ENCODE measurements at places on chromosomes 12 and 14.
A peak's percentile ranks its signal among the peaks of the same experiment; 100 is the strongest.

DNA sequence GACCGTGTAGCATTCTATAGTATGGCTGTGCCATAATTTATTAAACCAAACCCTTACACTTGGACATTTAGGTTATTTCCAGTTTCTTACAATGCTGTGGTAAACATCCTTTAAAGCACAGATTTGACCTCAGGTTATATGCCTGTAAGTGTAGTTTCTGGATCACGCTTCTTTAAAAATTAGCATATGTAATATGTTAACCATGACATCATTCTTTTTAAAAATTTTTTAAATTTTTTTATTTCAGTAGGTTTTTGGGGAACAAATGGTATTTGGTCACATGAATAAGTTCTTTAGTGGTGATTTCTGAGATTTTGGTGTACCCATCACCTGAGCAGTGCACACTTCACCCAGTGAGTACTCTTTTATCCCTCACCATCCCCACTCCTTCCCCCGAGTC is 18.3 kb downstream of the SAMD4A start:
- no peak for DNase-seq

DNA sequence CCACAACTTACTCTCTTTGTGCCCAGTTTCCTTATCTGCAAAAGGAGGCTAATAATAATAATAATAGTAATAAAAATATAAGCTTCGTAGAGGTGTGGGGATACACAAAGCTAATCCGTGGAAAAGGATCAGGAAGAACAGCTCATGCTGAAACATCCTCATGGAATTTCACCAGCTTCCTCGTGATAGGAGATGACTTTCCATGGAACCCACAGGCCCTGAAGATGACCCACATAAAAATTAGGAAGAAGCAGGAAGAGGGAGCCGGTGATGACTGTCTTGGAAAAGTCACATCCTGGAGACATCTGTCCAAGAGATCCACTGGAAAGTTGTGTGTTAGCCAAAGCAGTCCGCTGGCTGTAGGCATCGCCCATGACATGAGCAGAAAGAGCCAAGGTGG is 31.9 kb upstream of the FZD10 start:
- DNase-seq: no peak

DNA sequence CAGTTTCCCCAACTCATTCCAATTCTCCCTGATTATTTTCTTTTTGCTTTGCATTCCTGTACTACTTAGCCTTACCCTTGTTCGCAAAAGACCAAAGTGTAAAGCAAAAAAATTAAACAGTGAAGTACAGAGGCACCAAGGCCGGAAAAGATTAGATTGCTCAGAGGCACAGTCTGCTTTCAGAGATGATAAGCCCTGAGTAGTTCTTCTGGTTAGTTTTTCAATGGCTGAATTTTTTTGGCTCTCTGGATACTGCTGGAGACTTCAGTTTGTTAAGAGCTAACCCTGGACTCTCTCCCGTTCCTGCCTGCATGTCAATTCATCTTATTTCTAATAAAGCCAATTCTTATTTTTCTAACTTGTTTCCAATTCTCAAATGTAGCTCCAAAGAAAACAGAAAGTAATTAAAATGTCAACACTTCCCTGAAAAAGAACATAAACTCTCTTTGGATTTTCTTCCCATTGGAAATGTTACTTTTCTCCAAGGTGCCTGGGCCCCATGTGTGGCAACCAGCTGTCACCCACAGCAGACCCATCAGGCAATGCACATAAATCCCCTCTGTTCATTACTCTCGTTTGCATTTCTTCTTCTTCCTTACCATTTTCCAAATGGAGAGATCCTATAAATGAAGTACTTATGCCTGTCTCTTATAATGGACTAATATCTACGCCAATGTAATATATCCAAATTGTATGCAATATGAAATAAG is 142.8 kb downstream of the BTG1 start:
- no peak for DNase-seq

DNA sequence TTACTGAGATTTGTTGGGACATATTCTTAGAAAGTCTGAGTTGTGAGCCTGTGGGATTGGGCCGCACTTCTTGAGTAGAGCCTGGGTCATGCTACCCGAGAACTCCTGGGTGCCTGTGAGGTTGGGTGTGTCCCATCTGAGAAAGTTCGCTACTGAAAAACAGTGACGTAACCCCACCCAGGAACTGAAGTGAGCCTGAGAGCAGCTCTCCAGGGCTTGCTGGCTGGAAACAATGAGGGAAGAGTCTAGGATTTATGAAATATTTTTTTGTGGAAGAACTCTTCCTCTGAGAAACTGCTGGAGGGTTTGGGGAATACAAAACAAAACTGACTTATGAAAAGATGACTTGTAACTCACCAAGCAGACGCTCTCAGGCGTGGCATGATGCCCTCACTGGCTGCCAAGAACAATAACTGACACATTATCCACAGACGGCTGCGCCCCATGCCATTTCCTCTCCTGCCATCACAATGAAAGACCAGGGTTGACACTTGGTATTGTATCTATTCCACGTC is 69.2 kb downstream of the RASSF3 start:
- peak; percentile 59 for DNase-seq

GRCh38 chr14:105840266-105841021 is 314.1 kb downstream of the TMEM121 start:
- no peak for DNase-seq

DNA sequence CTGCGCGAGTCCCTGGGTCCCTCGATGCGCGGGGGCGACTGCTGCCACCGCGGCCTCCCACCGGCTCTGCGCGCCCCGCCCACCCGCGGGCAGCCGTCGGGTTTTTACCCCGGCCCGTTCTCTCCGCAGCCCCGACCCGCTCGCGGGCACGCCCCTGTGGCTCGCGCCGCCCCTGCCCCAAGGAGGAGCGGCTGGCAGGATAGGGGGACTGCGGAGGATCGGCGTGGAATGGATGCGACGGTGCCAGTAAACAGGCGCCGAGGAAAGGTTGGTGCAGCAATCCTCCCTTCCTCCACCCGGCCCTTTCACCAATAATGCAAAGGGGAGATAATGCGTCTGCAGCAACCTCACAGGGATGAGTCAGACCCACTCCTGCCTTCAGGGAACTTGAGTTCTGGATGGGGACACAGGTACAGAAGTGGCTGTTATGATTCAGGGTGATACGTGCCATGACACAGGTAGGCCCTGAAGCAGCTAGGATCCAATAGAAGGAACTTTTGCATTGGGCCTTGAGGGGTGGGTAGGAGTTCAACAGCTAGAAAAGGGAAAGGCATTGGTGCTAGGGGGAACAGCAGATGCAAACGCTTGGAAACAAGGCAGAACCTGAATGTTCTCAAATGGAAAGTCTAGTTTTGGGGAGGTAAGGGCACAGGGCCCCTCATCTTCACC is 554 bp upstream of the DEGS2 start:
- no peak for DNase-seq

DNA sequence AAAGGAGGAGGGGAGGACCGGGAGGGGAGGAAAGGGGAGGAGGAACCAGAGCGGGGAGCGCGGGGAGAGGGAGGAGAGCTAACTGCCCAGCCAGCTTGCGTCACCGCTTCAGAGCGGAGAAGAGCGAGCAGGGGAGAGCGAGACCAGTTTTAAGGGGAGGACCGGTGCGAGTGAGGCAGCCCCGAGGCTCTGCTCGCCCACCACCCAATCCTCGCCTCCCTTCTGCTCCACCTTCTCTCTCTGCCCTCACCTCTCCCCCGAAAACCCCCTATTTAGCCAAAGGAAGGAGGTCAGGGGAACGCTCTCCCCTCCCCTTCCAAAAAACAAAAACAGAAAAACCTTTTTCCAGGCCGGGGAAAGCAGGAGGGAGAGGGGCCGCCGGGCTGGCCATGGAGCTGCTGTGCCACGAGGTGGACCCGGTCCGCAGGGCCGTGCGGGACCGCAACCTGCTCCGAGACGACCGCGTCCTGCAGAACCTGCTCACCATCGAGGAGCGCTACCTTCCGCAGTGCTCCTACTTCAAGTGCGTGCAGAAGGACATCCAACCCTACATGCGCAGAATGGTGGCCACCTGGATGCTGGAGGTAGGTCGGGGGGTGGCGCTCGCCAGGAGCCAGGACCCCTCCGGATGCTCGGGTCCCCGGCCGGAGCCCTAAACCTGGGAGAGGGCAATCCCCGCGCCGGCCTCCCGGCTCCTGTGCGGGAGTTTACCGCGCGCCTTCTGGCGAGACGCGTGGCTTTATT is at the start of gene CCND2:
CCND2 (plus strand) TSS at position 111 of the 744 bp plus-strand sequence; CDS start at position 390, 279 bp downstream.
- peak; percentile 62 for DNase-seq

- no peak for DNase-seq
Observed at GRCh38 chr12:123269896-123270213, 1.8 kb downstream of the CDK2AP1 start.

DNA sequence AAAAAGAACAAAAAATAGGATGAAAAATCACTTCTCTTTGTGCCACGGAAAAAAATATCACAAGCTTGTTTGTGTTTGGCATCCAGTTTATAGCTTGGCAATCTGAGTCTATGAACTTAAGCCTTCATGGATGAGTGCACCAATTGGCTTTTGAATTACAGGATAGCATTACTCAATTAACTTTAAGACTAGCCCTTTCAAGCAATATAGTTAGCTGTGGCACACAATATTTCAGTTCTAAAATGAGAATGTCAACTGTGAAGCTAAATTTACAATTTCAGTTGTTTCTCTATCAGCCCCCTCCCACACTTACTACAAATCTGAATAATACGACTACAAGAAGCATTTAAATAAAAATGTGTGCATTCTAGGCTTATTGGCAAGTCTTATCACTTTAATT is 8.3 kb downstream of the RERG start:
- no peak for DNase-seq

DNA sequence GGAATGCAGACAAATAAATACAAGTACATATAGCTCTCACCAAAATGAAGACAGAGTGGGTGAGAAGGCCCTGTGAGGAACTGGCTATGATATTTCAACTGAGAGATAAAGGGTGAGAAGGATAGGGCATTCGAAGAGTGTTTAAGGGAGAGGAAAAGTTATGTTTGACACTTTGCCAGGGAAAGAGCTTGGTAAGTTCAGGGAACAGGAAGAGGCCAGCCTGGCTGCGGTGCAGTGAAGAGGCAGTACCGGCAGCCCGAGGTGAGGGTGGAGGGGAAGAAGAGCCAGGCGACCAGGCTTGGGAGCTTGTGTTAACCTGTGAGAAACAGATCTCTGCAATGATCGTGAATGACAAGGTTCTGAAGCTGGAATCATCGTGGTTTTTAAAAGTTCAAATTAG is 84.7 kb upstream of the RFX4 start:
- no peak for DNase-seq

DNA sequence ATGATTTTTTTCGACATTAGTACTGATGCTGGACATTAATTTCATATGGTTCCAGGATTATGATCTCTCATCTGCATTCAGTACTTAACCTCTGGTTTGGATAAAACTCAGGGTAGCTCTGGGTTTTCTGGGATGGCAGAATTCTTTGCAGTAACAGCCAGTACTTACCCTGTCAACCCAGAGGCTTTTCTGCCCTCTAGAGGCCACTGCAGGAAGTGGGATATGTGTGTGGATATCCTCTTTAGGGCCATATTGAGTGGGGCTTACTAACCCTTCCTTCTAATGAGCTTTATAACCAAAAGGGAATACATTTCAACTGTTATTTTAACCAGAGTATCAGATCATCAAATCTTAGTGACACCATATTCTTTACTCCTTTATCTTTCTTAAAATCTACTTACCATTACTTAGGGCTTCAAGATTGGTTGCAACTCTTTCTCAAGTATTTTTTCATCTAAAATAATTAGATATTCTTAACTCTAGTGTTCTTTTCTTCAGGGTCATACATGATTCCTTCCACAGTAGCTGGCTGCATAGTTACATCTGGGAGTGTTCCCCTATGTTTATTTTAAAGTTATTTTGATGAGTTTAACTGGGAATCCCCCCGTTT is 488.0 kb upstream of the STXBP6 start:
- peak; percentile 6 for DNase-seq

DNA sequence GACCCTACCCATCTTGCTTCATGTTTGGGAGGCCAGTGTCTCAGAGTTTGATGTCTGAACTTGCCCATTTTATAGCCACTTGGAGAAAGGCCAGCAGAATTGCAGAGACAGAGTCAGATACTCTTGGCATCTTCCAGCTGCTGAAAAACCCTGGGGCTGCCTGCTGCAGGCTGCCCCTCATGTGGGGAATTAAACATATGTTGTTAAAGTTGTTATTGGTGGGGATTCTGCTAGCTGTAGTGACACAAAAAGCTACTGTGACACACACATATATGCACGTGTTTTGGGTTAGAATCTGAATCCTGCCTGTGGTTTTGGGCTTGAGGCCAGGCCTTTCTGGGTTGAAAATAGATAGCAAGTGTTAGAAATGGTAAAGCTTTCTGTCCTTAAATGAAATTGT is 1288.4 kb downstream of the AACS start:
- DNase-seq: no peak

GRCh38 chr14:34348592-34348991 is 113.4 kb downstream of the SPTSSA start:
- DNase-seq: no peak

DNA sequence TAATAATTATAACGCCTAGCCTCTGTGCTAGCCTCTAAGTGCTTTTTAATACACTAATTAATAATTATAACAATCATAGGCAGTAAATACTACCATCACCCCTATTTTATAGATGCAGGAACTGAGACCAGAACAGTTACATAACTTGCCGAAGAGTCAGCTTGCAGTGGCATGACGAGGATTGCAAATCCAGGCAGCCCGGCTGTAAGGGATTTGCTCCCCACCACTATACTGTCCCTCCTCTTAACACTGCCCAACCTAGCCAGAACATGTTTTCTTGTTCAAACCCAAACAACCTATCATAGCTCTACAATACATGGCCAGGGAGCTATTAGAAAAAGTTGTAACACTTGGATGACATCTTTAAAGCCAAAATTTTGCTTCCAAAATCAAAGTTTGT is 33.9 kb upstream of the VASH1 start:
- no peak for DNase-seq

DNA sequence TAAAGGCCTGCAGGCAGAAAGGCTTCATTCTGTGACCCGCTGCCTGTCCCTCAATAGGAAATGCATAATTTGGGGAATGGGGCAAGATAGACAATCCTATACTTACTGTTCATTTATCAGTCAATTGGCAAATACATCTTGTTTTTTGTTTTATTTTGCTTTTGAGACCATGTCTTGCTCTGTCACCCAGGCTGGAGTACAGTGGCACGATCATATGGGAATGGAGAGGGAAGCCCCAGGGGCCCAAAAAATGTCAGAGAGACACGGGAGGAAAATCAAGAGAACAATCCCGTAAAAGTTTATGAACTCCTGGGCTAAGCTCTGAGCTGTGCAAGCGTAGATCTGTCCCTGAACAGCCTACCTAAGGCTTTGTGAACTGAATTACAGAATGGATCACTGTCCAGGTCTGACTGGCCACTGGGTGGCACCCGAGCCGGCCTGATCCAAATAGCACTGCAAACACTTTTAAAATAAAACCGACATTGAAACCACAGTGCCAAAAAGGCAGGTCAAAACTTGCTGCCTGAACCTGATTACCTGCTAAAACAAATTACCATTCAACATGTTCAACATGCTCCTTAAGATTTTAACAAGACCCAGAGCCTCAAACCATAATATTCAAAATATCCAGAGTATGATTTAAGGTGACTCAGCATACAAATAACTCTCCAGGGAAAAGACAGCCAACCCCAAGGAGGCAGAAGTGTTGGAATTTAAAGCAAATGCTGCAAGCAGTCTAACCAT is 11.8 kb downstream of the COPS7A start:
- DNase-seq: peak; percentile 76

Data from HTR-8/SVneo (cell line).